ENCODE measurements at places on chromosomes 16 and 17. TPM values are rescaled to one million over a fixed set of nuclear protein-coding genes. Genes with fewer than 3 reads are reported as not detected.

Gene GPS2
- 64.6 TPM for total RNA-seq

Gene KCNJ2
- 19.6 TPM for total RNA-seq

Gene TMEM204
- 34.2 TPM for total RNA-seq

DNA sequence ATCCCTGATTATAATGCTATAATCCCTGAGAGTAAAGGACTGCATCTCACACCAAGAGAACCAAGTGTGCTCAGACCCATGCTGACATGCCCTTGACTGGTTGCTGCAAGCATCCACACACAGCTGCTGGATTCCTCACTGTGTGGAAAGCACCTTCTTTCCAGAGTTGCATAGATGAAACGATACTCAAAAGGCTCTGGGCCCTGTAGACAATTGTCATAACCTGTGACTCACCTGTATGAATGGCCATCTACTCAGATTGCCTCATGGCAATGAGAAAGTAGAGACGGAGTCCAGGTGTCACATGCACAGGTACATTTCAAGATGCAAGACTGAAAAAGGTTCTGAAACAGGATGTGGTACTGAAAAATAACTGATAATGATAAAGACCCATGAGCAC lies 58.1 kb downstream of the MPHOSPH6 start:
- no peak for DNase-seq

DNA sequence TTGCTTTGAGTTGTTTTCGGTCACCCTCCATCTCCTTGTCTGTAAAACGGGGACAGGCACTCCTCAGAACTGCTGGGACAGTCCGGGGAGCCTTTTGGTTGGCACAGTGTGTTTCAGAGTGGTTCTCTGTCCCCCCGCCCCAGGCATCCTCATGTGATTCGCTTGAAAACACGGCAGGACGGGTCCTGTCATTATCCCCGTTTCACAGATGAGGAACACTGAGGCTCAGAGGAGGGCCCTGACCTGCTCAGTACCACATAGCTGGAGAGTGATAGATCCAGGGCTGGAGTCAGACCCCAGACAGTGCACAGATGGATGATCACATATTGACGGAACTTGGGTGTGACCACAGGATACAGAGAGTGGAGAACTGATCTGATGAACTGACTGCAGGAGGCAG lies 13.5 kb upstream of the ADGRG1 start:
- no peak for DNase-seq
